ENCODE measurements at places on chromosomes 4 and X. TPM values are rescaled to one million over a fixed set of nuclear protein-coding genes. Genes with fewer than 3 reads are reported as not detected.

Gene GLOD5
- not detected for total RNA-seq

- DNase-seq = peak; percentile 24
Observed at GRCh38 chr4:152831416-152831815, 51.7 kb downstream of the ARFIP1 start.

- no peak for DNase-seq
Observed at GRCh38 chr4:88793475-88793874, 95.8 kb upstream of the NAP1L5 start.

GRCh38 chr4:17324386-17324830 lies 187.5 kb downstream of the QDPR start:
- peak; percentile 77 for DNase-seq
